ENCODE measurements at places on chromosomes 16 and 17.

DNA sequence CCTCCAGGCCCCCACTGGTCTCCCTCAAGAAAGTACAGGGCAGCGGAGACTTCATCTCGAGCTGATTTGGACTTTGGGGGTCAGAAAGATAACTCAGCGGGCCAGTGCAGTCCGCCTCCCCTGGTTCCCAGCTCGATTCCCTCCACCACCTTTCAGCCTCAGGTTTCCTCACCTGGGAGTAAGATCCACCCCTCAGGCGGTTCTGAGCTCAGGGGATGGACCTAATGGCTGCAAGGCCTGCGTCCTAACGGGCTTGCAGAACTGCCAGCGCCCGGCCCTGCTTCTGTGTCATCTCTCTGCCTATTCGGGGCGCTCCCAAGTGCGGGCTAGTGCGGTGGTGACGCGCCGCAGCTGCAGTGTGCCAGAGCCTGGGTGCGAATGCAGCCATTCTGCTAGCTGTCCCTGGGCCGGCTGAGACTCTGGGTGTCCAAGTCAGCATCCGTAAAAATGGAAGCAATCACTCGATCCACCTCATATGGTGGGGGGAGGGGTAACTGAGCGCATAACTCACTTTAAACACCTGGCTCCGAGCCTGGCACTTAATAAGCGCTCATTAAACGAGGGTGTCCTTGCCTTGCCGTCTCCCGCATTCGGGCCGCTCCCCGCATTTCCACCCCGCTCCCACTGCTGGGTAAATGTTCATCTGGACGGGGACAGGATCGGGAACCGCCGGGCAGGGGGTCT lies 129.6 kb upstream of the LHX1 start:
- DNase-seq, result no peak

- no peak for DNase-seq
These were observed 25.0 kb downstream of the MRC2 start for GRCh38 chr17:62652251-62653001.

- no peak for DNase-seq
These were observed 14.6 kb upstream of the SLC38A7 start for GRCh38 chr16:58699151-58699550.

GRCh38 chr16:4487955-4488498 lies 11.8 kb downstream of the HMOX2 start:
- DNase-seq, result no peak

Measured in pulmonary artery endothelial cell (primary cell).